ENCODE measurements at places on chromosomes 5 and 9.

DNA sequence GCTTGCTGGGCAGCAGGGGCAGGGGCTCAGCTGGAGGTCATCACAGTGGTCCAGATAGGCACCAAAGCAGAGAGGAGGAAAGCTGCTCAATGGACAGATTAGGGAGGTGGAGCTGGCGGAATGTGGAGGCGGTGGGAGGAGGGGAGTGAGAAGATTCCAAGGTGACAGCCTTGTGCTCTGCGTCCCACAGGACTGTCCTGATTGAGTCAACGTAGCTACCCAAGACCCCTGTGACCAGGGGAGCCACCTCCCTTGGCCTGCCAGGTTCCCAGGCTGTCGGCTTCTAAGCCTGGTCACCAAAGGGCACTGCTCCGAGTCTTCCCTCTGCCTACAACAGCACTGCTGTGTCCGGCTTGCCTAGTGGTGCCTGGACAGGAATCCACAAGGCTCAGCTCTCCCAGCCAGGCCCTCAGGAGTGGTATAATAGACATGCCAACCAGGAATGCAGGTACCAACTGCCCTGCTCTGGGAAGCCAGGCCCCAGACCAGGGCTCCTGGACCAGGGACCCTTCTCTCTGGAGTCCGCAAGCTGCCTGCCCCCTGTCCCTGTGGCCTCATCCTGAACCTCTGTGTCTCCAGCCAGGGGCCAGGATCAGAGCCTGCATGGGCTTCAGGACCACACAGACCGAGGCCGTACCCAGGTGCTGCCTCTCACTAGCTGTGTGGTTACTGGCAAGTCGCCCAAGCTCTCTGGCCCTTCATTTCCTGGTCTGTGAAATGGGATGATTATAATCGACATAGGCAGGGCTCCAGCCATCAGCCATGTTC is 67.9 kb downstream of the STK10 start:
- no peak for DNase-seq

- DNase-seq, result no peak
Measured at GRCh38 chr9:106958955-106959657, 96.1 kb downstream of the ZNF462 start.

GRCh38 chr5:126455728-126456127 is 32.5 kb downstream of the GRAMD2B start:
- no peak for DNase-seq

- no peak for DNase-seq
Measured at GRCh38 chr5:3325201-3325971, 270.2 kb upstream of the IRX1 start.

GRCh38 chr9:111637421-111637950 is 6.4 kb downstream of the DNAJC25 start:
- DNase-seq, result no peak

- DNase-seq, result no peak
Measured at GRCh38 chr5:32866138-32866537, 155.0 kb downstream of the NPR3 start.

DNA sequence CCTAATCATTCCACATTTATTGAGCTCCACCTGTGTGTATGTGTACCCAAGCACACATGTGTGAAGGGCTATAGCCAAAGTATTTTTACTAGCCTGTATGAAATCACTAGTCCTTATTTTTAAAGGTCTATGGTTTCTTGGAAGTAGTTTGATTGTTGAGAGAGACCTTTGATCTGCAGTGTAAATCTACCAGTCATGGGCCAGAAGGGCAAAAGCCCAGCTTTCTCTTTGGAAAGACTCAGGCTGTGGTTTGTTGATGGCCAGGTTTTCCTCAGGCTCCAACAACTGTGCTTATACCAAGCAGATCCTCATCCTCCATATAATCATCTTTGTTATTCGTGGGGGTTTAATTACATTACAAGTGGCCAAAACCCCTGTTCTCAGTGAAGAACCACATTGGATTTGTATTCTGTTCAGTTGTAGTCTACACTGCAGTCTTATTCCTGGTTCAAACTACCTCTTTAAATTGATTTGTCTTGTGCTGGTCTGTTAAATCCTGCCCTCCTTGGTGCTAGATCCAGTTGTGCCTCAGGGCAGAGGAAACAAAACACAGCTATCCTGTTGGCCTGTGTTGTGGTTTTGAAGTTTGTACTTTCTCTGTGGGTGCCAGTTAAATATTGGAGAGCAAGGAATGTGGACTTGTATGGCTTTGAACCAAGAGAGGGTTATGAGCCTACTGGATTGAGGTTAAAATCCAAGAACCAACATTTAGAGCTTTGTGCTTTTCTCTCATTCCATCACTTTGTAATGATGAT is 13.3 kb downstream of the CDC26 start:
- DNase-seq, result peak; percentile 65

DNA sequence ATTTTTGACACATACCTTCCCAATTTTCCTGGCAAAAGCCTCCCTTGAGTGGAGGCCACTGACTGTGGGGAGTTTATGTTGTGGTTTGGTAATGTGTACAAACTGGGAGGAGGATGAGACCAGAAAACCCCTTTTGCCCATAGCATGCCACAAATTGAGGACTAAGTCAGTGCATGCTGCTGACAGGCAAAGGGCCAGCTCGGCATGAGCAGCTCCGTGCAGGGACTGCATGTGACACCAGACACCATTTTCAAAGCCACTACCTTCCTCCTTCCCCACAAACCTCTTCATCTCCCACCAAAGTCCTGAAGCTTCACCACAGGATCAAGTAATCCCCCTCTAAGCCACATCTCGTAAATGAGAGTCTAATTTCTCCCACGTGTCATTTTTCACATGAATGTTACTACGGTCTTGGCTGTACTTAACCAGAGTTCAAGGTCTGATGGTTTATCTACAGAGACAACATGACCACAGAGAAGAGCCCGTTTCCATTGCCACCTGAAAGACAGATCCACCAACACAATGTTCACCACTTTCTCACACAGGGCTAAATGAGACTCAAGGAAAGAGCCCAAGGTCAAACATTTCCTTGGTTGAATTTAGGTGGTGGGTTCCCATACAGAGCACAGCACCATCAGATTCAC is 106.5 kb downstream of the NFIB start:
- no peak for DNase-seq

- DNase-seq, result no peak
Measured at GRCh38 chr9:131804826-131805225, 65.0 kb upstream of the RAPGEF1 start.

GRCh38 chr5:172985596-172985995 is 2.0 kb downstream of the ATP6V0E1 start:
- no peak for DNase-seq
